Esophagus muscularis mucosa (tissue), 4 donors: ENCODE measurements at places on chromosomes 7 and 10.

DNA sequence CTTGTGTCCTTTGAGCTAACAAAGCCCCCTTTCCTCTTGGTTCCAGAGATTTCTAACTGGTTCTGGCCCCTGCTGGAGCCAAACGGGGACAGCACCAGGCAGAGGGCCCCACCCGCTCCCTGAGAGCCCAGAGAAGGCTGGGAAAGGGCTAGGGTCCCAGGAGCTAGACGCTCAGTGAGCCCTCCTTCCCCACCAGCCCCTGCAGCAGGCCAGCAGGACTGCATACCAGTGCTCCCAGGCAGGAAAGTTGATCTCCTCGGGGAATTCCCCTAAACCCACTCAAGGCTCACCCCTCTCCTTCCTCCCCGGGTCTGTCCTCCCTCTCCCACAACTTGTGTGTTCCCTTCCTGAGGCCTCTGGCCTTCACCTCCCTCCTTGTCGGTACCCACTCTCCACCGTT is 47.7 kb downstream of the PAX2 start:
- DNase-seq: no peak

GRCh38 chr10:119784340-119785067 is 58.7 kb downstream of the INPP5F start:
- no peak for DNase-seq

- no peak for DNase-seq
These were observed 32.9 kb upstream of the SDK1 start for GRCh38 chr7:3267966-3268690.

- DNase-seq: no peak
These were observed 22.1 kb downstream of the CYP17A1 start for GRCh38 chr10:102814873-102815661.

DNA sequence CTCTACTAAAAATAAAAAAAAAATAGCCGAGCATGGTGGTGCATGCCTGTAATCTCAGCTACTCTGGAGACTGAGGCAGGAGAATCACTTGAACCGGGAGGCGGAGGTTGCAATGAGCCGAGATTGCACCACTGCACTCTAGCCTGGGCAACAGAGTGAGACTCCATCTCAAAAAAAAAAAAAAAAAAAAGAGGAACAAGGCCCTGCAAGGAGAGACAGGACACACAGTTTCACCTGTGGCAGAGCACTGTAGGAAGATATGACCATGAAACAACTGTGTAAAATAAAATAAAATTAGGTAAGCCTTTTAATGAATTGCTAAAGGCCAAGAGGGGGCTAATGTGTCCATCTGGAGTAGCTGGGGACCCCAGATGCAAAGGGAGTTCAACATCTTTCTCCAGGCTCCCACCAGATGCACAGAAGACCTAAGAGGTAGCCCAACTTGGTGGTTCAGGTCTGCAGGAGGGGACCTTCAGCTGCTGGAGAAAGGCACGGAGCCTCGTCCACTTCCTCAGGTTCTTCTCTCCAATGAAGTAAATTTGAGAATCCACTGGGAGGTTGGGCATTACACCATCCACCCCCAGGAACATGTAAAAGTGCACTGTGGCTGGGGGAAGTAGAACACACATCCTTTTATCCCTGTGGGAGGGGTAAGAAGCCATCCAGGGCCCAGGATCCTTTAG is 12.7 kb downstream of the PPIF start:
- DNase-seq: no peak

GRCh38 chr10:84837877-84838276 is 509.5 kb downstream of the CCSER2 start:
- no peak for DNase-seq
